ENCODE measurements at places on chromosomes 7 and 10.

- H3K27ac ChIP-seq, result no peak overlapping the region
- no peaks in the 10 kb centered on the region for H3K4me1 ChIP-seq
- no peak overlapping the region for H3K4me3 ChIP-seq
- no peaks in the 10 kb centered on the region for H3K36me3 ChIP-seq
- H3K27me3 ChIP-seq, result no peaks in the 10 kb centered on the region
Measured at GRCh38 chr10:84715911-84716310, 387.5 kb downstream of the CCSER2 start.

DNA sequence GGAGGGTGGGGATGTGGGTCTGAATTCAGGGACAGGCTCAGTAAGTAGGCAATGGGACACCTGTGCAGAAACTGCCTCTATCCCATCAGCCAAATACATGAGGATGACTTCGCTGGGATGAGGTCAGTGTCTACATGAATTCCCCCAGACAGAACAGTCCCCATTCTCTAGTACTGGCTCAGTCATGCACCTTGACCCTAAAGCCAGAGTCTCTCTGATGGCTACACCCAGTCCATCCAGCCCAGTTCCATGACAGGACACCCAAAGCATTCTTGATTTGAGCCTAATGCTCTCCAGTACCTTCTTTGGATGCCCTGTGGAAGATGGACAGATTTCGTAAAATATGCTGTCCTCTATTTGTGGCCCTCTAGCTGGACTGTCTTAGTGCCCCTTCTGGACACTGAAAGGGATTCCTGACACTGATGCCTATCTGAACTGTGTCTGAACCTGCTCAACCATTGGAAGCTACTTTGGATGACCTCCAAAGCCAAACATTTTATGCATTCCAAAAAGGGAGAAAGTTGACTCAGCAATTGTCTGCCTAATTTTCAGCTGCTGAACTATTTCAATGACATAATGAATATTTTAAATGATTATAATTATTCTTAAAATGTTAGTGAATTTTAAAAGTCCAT is 14.6 kb downstream of the SFRP4 start:
- H3K4me3 ChIP-seq, result no peak overlapping the region
- H3K27me3 ChIP-seq, result no peaks in the 10 kb centered on the region
- DNase-seq, result no peak
- no peak overlapping the region for H3K27ac ChIP-seq

DNA sequence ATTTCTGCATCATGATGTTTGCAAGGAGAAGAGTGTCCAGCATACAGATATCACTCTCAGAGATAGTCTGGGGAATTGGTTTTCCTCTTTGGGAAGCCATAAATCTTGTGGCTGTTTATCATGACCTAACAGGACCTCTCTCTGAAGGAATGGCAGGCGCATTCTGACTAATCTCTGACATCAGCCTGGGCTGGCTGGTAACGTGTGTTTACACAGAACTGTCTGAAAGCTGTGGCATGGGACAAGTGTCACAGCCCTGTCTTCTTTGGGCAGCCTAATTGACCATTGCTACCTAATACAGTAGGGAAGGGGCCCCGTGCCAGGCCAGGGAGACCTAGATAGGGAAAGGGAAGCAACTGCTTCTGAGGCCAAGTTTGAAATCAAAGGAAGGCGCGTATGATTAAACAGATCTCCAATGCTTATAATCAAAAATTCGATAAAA is 73.9 kb upstream of the CABCOCO1 start:
- no peaks in the 10 kb centered on the region for H3K27me3 ChIP-seq
- H3K27ac ChIP-seq, result no peak overlapping the region
- no peaks in the 10 kb centered on the region for H3K4me1 ChIP-seq

DNA sequence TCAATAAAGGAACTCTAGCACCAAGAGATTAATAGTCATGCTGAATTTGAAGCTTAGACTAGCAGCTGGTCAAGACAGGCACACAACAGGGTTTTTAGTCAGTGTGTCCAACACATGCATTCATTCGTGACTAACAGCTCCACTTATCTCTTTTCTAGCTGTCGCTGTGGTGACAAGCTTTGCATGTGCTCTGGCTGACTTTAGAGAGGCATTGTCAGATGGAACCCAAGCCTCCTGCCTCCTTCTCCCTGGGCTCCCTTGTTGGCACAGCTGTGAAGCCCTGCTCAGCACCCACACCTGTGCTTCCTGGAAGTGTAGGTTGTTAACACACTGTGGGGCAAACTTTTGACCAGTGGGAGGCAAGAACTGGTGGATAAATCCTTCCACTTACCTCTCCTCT is 9.8 kb upstream of the AGK start:
- no peak overlapping the region for H3K27ac ChIP-seq
- DNase-seq, result no peak
- H3K4me1 ChIP-seq, result no peaks in the 10 kb centered on the region
- no peaks in the 10 kb centered on the region for H3K36me3 ChIP-seq
- H3K27me3 ChIP-seq, result peaks cover 3% of the 10 kb centered on the region

GRCh38 chr7:70243443-70243842 is 645.2 kb downstream of the AUTS2 start:
- no peaks in the 10 kb centered on the region for H3K27me3 ChIP-seq
- no peak overlapping the region for H3K4me3 ChIP-seq
- no peaks in the 10 kb centered on the region for H3K4me1 ChIP-seq
- H3K36me3 ChIP-seq, result no peaks in the 10 kb centered on the region
- DNase-seq, result no peak

Data from tibial artery (tissue), 4 donors.